T-helper 17 cell (primary cell): ENCODE measurements at places on chromosomes 7 and 10.

DNA sequence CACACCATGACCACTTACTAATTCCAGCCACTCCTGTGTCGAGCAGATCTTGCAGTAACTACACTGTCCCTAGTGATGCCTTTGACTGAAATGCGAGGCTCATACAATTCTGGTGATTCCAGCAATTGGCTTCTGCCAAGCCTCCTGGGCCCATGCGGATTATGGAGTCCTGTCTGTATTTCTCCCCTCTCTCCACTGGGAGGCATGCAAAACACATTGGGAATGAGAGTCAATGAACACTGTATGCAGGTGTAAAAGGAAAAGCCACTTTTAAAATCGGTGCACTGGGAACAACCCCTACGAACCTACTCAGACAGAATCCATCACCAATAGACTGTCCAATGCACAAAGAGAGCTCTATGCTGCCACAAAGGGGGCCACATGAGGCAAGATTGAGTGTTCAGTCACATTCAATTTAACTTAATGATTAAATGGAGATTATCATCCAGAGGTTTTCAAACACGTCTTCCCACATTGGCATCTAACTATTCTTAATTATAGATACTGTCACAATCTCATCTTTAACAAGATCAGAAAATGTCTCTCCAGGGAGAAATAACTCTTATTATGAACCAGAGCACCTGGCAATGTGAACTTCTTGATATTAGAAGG lies 550.6 kb downstream of the GLRX3 start:
- no peak for DNase-seq

- no peak for DNase-seq
Observed at GRCh38 chr7:98617960-98618418, 904 bp downstream of the NPTX2 start.

GRCh38 chr7:33079096-33079495 lies 16.5 kb upstream of the NT5C3A start:
- DNase-seq = no peak

- no peak for DNase-seq
Observed at GRCh38 chr10:24622781-24623301, 100.8 kb downstream of the ARHGAP21 start.

DNA sequence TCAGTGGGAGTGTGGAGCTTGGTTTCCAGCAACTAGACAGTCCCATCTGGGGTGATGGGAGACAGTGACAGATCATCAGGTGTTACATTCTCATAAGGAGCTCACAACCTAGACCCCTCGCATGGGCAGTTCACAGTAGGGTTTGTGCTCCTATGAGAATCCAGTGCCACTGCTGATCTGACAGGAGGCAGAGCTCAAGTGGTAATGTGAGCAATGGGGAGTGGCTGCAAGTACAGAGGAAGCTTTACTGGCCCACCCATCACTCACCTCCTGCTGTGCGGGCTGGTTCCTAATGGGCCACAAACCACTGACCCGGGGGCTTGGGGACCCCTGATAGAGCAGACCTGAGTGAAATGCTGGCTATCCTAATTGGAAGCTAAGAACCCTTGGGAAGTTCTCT lies 242.8 kb downstream of the BAMBI start:
- DNase-seq = no peak

- DNase-seq = no peak
Observed at GRCh38 chr10:15311569-15312280, 59.4 kb downstream of the FAM171A1 start.
